ENCODE measurements at places on chromosomes 1 and 21. TPM values are rescaled to one million over a fixed set of nuclear protein-coding genes. Genes with fewer than 3 reads are reported as not detected.

The HMCN1 gene
- total RNA-seq: under 0.01 TPM

The LRRN2 gene
- total RNA-seq: not detected

The TFF1 gene
- total RNA-seq: not detected

The MTF2 gene
- total RNA-seq: 44.8 TPM

The CFHR4 gene
- not detected for total RNA-seq

The SEMA4A gene
- 2.2 TPM for total RNA-seq

The LPAR3 gene
- total RNA-seq: 3.6 TPM

The SYNC gene
- not detected for total RNA-seq

The SLC45A1 gene
- total RNA-seq: 0.26 TPM

The REG4 gene
- 2.2 TPM for total RNA-seq

The OTUD7B gene
- total RNA-seq: 9.4 TPM

The DTL gene
- 44.8 TPM for total RNA-seq

The MR1 gene
- 32.7 TPM for total RNA-seq

The CLDN8 gene
- not detected for total RNA-seq

The GPR61 gene
- total RNA-seq: 0.50 TPM

Data from activated naive CD4-positive, alpha-beta T cell treated with anti-CD3 and anti-CD28 coated beads, Interleukin-2, amount 10 ng/mL, durations not matched to agents 5 hours and 36 hours (primary cell).